Activated CD4-positive, alpha-beta T cell treated with anti-CD3 and anti-CD28 coated beads for 36 hours (primary cell): ENCODE measurements at places on chromosomes 11 and 22. TPM values are rescaled to one million over a fixed set of nuclear protein-coding genes. Genes with fewer than 3 reads are reported as not detected.

- no peak for DNase-seq
Observed at GRCh38 chr11:90630176-90630575, 407.3 kb upstream of the CHORDC1 start.

- no peak for DNase-seq
Observed at GRCh38 chr11:125155767-125156166, 8.8 kb upstream of the PKNOX2 start.

DNA sequence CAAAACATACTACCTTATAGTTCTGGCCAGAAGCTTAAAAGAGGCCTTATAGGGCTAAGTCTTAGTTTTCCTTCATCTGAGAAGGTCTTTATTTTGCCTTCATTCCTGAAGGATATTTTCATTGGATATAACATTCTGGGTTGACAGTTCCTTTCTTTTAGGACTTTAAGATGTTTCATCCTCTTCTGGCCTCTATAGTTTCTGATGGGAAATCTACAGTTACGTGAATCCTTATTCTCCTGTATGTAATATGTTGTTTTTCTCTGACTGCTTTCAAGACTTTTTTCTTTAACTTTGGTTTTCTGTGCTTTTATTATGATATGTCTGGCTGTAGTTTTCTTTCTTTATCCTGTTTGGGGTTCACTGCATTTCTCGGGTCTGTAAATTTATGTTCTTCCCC is 48.2 kb downstream of the BCR start:
- DNase-seq, result no peak

DNA sequence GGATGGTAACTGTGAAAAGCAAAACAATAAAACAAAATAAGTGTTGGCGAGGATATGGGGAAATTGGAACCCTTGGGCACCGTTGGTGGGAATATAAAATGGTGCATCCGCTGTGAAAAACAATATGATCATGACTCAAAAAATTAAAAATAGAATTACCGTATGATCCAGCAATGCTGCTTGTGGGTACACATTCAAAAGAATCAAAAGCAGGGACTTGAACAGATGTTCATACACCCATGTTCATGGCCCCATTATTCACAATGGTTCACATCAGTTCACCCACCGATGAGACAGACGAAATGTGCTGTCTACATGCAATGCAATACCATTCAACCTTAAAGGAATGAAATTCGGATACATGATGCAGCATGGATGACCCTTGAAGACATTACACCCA is 1.2 kb upstream of the DERL3 start:
- DNase-seq, result no peak

- peak; percentile 71 for DNase-seq
Observed at GRCh38 chr11:95715777-95716241, 73.8 kb downstream of the FAM76B start.

GRCh38 chr11:122399375-122399774 is 256.1 kb upstream of the UBASH3B start:
- DNase-seq, result no peak

- DNase-seq, result peak; percentile 67
Observed at GRCh38 chr11:17277024-17277584, 565 bp downstream of the NUCB2 start.

GRCh38 chr11:132373405-132374143 is 1003.2 kb downstream of the NTM start:
- no peak for DNase-seq

GRCh38 chr11:45252877-45253276 is 33.3 kb downstream of the SYT13 start:
- no peak for DNase-seq

DNA sequence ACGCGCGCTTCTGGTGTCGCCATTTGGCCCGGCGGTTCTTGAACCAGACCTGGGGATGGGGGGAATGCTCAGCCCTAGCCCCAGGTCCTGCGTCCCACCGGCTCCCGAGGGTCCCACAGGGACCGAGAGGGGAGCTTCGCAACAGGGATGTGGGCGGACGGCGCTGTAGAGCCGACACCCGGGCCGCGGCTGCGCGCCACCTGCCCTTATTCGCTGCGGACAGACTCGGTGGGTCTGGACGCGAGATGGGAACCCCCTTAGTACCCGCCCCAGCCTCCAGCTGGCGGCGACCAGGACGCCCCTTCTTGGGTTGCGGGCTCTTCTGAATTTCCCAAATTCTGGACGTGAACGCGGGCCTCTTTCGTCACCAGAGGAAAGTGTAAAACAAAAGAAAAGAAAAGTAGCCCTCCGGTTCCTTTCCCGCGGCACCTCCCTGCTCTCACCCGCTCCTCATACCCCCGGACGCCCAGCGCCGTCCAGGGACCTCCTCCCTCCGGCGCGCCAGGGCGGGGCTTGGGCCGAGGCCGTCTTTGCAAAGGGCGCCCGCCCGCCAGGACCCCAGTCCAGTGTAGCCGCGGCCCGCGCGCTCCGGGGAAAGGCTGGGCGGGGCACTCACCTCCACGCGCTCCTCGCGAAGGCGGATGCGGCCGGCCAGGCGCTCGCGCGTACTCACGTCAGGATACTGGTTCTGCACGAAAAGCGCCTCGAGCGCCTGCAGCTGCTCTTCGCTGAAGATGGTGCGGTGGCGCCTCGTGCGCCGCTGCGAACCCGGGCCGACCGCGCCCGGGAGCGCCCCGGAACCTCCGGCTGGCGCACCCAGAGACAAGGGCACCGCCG is 827 bp downstream of the GSC2 start:
- DNase-seq, result peak; percentile 63

Gene KRTAP5-11
- not detected for total RNA-seq

Gene SCGB1A1
- total RNA-seq, result not detected

Gene YPEL4
- 0.47 TPM for total RNA-seq

Gene YPEL1
- 1.0 TPM for total RNA-seq

Gene SLC6A5
- total RNA-seq, result not detected

Gene PTDSS2
- 14.8 TPM for total RNA-seq

Gene CELSR1
- total RNA-seq, result 0.46 TPM

Gene SMTNL1
- not detected for total RNA-seq

Gene C22orf42
- total RNA-seq, result not detected
